ENCODE measurements at places on chromosomes 16 and 17.

DNA sequence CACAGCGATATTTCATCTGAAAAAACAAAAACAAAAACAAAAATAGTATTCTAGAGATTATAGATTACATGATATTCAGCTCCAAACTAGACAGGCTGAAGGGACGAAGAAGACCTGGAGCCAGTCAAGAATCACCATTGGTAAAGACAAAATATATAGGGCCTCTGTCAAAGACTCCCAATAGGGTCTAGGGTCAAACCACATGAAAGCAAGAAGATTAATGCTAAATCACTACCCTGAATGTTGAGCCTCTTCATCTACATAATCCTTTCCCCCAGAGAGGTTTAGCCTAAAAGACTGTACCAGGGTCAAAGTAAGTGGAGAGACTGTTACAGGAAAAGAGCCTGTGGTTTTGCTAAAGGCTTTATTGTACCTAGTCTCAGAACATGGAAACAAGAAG lies 10.8 kb upstream of the NME1 start:
- no peak for DNase-seq

DNA sequence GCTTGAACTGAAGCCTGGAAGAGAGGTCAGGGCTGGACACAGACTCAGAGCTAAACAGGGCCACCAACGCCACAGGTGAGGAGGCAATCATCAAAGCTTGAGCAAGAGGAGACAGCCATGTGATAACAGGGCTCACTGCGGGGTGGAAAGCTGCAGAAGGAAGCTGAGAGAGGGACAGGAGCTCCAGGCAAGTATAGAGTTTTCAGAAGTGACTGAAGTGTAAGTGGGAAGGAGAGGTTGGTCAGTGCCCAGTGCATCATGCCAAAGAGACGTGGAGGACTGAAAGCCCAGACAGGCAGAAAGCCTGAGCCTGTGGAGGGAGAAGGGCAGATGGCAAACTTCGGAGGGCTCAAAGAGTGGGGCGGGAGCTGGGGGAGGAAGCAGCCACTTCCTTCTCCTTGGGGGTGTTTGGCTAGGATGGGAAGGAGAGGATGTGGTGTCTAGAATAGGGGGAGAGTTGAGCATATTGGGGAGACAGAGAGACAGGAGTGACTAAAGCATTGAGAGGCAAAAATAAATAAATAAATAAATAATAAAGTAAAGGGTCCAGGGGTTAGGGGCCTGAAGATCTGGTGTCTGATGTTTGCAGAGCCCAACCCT lies 2.6 kb downstream of the KIFC3 start:
- DNase-seq = no peak

GRCh38 chr17:20975566-20975965 lies 67.2 kb downstream of the USP22 start:
- no peak for DNase-seq

DNA sequence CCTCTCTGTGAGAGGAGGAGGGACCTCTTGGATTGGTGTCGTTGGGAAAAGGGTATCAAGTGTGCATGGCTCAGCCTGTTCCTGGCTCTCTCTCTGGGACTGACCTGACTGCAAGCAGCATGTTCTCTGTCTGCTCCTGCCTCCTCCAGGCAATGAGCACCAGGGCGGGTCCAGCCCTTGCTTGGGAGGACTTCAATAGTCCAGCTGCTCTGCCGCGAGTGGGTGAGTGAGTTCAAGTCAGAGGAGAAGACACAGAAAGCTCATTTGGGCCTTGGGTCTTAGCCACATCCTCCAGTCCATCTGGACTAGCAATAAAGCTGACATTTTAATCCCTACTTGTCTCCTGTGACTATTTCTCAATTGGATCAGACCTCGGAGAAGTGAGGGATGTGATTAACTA lies 25.2 kb upstream of the TNS4 start:
- no peak for DNase-seq

DNA sequence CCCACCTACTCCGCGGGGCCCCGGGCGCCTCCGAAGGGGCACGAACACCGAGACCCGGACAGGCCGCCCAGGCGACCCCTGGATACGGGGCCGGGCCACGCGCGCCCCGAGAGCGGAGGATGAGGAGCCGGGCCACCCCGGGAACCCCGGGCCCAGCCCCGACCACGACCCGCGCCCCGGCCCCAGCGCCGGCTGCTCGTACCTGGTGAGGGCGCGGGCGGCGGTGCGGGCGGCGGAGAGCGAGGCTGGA lies 192 bp downstream of the FASN start:
- DNase-seq = no peak

GRCh38 chr17:15210247-15210646 lies 54.9 kb downstream of the PMP22 start:
- no peak for DNase-seq

- DNase-seq = peak; percentile 8
Measured at GRCh38 chr17:11144358-11145233, 96.4 kb upstream of the SHISA6 start.

DNA sequence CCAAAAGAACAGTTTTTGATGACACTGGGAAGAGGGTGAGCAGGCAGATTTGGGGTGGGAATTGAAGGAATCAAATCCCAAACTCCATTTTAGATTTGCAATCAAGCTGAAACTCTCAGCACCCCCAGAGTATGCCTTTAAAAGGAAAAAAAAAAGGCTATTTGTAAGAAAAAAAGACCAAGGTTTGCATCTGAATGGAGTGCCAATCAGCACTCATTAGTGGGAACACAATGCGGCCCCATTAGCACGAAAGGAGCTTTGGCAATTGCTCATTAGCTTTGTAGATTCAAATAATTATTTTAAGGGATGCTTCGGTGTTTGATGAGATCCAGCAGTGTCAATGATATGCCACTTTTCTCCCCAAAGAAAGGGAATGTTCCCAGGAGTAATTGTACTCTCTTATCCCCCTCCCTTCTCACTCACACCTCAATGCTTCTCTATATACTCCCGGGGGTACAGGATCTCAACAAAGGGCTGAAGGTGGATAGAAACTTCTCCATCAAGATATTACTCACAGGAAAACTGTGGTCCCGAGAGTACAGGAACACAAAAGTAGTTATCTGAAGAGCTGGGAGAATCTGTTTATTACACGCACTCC lies 32.2 kb downstream of the CHP2 start:
- no peak for DNase-seq

- peak; percentile 55 for DNase-seq
Measured at GRCh38 chr17:7557775-7558543, 591 bp upstream of the TNFSF13 start.

DNA sequence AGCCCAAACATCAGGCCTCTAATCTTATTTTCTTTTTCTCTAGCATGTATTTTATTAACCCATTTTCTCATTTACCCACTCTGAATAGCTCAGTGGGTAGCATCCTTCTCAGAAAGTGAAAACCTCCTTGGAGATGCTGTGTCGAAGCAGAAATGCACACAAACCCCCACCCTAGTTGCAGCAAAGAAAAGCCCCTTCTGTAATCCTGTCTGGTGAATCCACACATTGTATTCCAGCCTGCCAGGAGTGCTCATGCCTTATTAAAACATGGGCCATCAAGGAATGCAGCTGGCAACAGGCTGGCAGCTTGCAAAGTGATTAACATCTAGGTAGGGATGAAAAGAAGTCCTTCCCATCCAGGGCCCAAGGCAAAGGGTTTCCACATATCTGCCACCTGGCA lies 39.7 kb upstream of the AXIN2 start:
- DNase-seq = no peak

GRCh38 chr16:3470723-3471122 lies 24.6 kb downstream of the C16orf90 start:
- no peak for DNase-seq

DNA sequence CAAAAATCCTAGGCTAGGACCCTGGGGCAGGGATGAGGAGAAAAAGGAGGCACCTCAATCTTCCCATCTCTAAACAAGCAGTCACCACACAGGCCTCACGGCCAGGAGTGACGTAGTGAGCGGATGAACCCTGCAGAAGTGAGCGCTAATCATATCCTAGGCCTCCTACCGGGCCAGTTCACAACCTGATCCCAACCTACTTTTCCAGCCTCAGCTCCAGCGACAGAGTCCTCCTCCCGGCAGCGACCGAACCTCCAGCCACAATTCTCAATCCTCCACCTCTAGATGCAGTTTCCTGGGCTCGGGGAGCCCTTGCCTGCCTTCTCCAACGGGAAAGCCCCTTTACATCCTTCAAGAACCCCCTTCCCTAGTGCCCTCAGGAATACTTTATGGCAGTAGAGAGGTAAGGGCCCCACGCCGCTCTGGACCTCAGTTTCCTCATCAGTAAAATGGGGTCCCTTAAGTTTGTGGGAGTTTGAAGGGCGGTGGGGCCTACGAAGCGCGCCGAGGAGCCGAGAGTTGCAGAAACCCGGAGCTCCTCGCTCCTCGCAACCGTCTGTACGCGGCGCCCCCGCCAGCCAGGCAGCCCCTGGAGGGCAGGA lies 1.4 kb downstream of the ZNF668 start:
- DNase-seq = peak; percentile 59

DNA sequence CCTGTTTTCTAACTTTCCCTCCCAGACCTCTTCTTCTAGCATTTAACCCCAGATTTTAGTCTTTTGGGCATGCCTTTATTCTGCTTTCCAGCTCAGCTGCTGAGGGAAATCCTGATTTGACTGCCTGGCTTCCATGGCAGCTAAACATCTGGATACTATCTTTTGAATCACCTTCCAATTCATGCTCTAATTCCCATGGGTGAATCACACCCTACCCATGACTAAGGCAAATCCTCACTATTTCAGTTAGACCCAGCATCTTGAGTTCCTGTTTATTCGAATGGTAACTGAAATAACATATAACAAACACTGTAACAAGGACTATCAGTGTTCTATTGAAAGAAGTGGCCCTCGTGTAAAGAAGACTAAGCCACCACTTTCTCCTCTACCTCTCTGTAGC lies 29.8 kb downstream of the CA10 start:
- DNase-seq = no peak

DNA sequence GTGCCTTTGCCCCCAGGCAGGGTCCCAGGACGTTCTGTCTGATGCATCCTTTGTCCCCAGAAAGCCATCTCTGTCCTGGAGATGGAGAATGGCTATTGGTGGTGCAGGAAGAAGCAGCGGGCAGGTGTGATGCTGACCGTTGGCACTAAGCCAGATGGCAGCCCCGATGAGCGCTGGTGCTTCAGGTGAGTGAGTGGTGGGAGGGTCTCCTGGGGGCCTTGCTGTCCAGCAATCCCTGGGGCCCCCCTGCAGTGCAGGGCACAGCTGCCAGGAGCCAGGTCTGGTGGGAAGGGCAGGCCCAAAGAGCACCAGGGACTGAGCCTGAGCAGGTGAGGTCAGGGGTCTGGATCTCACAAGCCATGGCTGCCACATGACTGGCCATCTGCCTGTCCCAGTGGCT lies 18.1 kb downstream of the TRPV2 start:
- no peak for DNase-seq

DNA sequence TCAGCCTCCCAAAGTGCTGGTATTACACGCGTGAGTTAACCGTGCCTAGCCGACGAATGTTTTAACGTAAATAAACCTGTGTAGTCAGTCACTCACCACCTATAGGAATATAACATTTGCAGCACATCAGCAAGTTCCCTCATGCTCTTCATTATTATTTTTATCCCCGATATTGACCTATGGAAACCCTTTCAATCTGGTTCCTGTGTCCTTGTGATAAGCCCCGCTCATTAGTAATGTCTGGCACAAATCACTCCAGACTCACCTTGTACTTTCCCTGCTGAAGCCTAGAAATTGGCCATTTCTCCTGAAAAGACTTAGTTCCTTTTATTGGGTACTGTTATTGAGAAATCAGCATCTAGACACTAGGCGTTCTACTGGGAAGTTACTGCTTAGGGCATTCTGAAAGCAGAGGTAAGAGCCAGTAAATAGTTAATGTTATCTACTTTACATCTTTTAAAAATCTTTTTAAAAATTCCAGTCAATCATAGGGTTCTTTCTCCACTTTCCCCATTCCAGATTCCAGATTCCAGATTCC lies 1.5 kb upstream of the PHKG2 start:
- DNase-seq = no peak

DNA sequence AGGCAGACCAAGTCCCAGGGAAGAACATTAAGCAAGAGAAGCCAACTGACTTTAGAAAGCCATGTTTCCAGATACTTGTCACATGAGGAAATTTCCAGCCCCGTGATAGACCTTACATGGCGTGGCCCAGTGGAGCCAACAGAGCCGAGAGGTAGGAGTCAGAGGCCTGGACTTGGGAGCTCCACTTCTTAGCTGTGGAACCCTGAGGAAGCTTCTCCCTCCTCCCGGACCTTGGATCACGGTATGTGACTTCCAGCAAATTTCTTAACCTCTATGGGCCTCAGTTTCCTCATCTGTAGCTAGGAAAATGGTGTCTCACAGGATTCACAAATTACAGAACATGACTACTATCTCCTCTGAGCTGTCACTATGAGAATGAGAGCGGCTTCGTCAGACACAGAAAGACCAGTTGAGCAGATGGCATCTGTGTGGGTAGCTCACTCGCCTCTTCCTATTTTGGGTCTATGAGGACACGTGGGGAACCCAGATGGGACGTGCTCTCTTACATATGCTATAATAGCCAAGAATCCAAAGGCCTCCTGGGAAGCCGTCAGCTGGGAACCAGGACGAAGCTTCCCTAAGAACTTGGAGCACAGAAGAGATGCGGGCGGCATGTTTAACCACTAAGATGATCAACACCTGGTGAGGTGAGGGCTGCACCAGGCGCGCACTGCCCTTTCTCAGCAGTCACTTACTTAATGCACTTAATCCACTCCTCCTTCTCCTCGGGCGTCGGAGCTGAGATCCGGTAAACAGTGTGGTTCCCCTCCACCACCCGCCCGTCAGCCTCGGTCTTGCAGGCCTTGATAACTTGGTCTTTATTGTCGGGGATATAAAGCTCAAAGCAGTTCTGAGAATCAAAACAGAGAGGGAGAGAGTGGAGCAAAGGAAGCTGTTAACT lies 102.3 kb downstream of the CYTH1 start:
- DNase-seq = no peak

DNA sequence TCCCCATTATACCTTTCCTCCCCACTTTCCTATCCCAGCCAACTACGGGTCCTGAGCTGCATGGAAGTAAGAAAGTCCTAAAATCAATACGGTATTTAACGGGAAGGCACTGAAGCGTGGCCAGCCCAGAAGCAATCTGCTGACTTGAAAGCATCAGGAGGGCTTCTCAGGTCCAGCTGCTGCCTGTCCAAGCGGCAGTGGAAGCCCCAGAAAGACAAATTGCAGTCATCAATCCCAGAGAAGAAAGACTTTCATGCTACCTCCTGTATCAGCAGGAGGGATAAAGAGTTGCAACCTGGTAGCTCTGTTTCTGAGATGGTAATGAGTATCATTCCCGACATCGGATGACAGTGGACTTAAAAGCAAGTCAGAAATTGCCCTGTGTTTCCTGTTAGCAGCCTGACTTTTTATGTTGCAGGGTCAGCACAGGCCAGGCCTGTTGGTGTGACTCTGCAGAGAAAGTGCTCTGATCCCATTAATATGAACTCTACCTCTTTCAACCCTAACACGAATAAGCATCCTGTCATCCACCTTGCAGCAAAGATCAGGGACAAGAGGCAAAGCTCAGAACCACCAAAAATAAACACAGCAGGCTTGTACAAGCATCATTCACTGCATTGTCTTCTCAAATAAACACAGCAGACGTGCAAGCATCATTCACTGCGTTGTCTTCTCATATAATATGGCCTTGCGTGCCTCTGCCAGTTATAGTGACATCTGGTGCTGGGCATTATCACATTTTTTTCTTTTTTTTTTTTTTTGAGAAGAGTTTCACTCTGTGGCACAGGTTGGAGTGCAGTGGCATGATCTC lies 358.6 kb upstream of the CDH11 start:
- DNase-seq = no peak

Measured in AG08396 (cell line).